NCI-H2081 (cell line): ENCODE measurements at places on chromosomes 7 and 10.

DNA sequence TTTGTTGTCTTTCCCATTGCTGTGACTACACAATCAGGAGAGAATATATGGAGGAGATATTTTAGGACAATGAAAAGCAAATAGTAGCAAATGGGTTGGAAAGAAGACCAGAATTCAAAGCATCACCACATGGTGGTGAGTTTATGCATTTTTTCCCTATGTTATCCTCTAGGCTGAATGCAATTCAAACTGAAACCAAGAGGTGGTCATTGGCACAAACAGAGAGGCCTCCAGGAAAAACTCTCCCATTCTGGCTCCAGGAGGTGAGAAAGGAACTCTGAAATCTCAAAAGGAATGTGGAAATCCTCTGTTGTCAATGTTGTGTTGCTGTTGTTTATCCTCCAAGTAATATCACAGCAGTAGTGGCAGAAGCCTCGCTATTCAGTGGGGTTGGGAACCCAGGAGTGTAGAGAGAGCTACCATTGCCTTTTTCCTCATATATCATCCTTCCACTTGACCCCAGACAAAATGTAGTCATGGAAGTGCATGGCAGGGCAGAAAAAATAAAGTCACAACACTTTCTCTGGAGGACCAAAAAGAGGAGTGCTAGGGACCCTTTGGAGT is 819.1 kb downstream of the GRID1 start:
- no peak for DNase-seq

DNA sequence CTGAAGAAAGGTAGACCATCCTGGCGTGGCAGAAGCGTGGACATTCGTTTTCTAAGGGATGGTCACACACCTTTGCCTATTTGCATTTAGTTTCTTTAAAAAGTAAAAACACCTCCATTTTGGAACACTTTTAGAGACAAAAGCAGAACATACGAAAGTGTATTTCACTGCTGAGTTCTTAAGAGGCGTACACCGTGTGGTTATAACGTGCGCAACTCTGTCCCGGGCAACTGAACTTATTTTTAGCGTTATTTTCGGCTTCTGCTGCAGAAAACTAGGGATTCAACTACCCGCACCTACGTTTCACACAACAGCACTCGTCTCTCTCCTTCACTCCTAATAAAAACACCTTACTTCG is 557 bp upstream of the LSM8 start:
- no peak for DNase-seq

GRCh38 chr10:114623661-114624294 is 34.3 kb downstream of the ABLIM1 start:
- peak; percentile 42 for DNase-seq

GRCh38 chr10:112721080-112721698 is 228.9 kb upstream of the TCF7L2 start:
- peak; percentile 3 for DNase-seq

DNA sequence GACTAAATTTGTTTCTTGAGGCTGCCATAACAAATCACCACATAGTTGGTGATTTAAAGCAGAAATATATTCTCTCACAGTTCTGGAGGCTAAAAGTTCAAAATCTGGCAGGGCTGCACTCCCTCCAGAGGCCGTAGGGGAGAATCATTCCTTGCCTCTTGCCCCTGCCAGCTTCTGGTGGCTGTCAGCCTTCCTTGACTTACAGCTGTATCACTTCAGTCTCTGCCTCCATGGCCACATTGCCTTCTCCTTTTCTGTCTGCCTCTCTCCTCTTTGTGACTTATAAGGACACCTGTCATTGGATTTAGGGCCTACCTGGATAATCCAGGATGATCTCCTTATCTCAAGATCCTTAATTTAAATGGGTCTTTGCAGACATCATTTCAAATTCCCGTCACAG is 5.8 kb upstream of the LRRC4 start:
- no peak for DNase-seq

DNA sequence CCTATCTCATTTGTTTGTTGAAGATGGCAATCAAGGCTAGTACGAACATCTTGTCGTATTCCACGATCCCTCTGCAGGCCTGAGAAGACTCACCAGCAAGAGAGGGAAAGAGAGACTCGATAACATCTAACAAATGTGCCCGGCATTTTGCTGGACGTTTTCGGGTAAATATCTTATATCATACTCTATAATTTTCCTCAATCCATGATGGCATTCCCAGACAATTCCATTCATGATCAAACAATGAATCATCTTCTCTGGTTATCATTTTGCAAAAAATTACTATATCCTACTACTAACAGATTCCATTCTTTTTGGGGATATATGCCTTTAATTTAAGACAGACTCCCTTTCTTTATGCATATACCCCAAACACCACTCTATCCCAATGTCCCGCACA is 118.1 kb downstream of the TYW1B start:
- DNase-seq, result no peak

GRCh38 chr7:156487811-156488533 is 152.6 kb upstream of the RNF32 start:
- no peak for DNase-seq

GRCh38 chr7:134779741-134780065 is 269 bp downstream of the CALD1 start:
- no peak for DNase-seq

- DNase-seq, result no peak
Measured at GRCh38 chr7:115682507-115682906, 348.1 kb downstream of the TFEC start.

DNA sequence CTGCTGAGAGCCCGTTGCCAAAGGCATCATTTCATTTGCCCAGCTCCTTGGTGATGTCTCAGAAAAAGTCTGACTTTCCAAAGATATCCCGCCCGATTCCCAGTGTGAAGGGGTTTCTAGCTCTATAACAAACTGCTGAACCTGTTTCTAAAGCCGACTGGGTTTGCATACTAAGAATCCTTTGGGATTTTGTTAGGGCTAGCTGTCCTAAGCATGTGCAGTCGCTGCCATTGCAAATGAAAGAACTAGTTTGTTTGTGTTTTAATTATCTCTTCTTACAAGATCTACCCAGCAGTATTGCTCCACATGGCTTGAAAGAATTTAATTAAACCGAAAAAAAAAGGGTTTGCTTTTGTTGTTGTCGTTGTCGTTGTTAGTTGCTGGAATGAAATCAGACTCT is 476.6 kb downstream of the GATA3 start:
- DNase-seq, result no peak
